ENCODE measurements at places on chromosomes 4 and X.
A peak's percentile ranks its signal among the peaks of the same experiment; 100 is the strongest.

DNA sequence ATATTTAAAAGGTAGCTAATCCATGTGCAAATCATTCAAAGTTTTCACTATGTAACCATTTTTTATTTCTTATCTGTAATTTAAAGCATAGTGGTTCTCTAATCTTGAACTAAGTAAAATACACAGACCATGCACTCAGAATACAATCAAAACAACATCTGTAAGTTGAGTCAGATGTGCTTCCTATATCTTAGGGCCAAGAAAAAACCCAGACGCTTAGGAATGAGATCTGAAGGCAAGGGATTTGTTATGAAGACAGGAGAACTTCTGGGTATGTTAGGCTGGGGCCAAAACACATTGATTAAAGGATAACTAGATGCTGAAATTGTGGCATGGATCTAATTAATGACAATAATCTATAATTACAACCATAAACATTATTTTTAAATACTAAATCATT, 120.3 kb downstream of the PDE5A start:
- DNase-seq: no peak

- no peak for DNase-seq
These were observed 321.3 kb upstream of the CPXCR1 start for GRCh38 chrX:88425739-88426138.

- DNase-seq: no peak
These were observed 280.5 kb downstream of the GPM6A start for GRCh38 chr4:175531405-175532091.

DNA sequence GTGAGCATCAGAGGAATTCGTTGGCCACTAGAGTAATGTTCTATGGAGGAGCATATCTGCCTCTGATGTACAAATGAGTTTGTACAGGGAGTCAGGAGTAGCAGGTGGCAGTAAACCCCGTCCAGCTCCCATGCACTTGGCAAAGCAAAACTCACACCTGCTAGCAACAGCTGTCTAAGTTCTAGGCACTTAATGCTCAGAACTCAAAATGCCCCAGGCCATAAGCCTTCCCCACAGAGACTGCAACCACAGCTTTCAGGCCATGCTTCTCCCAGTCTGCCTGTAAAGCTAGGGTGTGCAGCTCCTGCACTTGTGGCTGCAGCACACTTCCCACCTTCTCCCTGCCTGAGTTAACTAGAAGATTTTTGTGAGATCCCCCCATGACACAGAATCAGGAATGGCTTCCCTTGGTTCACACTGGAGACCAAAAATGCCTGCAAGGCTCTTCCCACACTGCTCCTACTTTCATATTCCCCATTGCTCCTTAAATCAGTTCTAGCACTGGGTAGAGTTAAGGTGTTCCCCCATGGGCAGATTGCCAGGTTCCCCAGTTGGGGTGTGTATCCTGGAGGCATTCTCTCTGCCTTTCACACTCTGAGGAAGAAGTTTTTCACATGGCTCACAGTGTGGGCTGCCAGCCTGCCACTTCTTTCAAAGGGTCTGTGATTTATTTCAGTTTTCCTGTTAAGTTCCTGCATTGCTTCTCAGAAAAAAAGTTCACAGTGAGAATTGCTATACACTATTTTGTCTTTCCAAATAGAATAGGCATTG, 189.9 kb downstream of the STPG2 start:
- DNase-seq: no peak

- DNase-seq: no peak
These were observed 202.7 kb upstream of the ETNPPL start for GRCh38 chr4:108965472-108966076.

GRCh38 chr4:38815885-38816782, 11.5 kb upstream of the TLR1 start:
- no peak for DNase-seq

GRCh38 chrX:41236629-41237028, 97.3 kb upstream of the DDX3X start:
- DNase-seq: no peak

DNA sequence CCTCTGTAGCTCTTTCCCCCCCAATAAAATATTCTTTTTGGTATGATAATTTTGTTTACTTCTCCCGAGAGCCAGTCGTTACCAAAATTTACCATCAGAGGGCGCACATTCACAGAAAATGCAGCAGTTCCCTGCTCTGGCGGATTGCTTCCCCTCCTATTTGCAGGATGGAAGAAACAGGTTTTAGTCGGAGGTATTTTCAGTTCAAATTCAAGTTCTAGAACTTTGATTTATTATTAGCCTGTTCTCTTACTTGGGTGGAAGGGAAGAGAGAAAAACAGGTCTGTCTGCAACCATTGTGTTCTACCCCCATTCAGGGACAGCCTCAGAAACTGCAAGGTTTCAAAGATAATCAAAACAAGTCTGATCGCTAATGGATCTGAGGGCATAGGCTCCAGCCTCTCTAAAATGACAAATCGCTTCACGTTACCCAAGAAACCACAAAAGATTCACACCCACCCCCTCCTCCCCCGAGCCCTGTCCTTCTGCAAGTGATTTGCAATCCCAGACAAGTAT, 263.8 kb upstream of the RPS6KA3 start:
- peak; percentile 47 for DNase-seq

- DNase-seq: no peak
These were observed 37.8 kb upstream of the PCDH19 start for GRCh38 chrX:100447655-100448397.

GRCh38 chrX:151871244-151871643, 41.4 kb upstream of the MAGEA4 start:
- no peak for DNase-seq

- no peak for DNase-seq
These were observed 4.2 kb downstream of the CPEB2 start for GRCh38 chr4:15006416-15007024.

GRCh38 chrX:97628807-97629596, 745.3 kb downstream of the RPA4 start:
- no peak for DNase-seq

All from stimulated activated CD4-positive, alpha-beta T cell treated with anti-CD3 and anti-CD28 coated beads, Interleukin-15, amount 100 ng/mL, for 48 hours (primary cell).